Stimulated activated memory B cell treated with anti-CD40 and anti-IgM and Interleukin-4, amounts not matched to agents 10 μg/mL and 1 μg/mL and 100 μg/mL, for 72 hours (primary cell): ENCODE measurements at places on chromosomes 2 and 18.

DNA sequence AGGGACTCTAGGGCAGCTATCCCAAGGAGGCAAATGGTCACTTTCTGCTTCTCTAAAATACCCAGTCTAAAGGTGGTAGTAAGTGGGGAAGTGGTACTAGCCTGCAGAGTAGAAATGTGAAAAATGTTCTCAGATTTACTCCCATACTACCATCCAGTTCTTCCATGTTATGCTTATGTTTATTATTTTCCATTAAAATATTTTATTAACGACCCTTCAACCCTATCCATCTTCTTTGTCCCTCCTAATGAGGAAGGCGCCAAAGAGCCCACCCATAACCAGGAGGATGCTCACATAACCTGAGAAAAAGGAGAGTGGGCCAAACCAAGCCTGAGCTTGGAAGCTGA is 153.5 kb downstream of the ANTXR1 start:
- no peak for ATAC-seq

- ATAC-seq = peak; percentile 51
Measured at GRCh38 chr2:136116813-136117390, 1.0 kb downstream of the CXCR4 start.

GRCh38 chr2:170017860-170018532 is 160.0 kb upstream of the MYO3B start:
- no peak for ATAC-seq

DNA sequence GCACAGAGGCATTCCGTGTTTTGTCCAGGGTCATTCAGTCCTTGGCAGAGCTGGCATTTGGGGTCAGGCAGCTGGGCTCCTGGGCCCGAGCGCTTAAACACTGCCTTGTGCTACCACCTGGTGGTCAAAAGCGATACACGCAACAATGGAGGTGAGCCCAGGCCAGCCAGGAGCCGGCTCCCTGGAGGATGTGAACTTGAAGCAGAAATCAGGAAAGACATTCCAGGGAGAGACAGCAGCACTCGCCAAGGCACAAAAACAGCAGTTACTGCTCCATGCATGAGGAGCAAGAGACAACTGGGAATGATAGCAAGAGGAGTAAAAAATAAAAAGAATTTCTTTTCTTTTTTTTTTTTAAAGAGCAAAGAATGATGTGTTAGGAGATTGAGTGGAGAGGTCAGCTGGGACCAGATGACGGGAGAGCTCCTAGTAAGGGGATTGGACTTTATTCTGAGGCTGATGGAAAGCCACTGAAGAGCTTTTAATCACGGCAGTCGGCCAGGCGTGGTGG is 20.7 kb downstream of the SCYGR8 start:
- ATAC-seq = peak; percentile 75

DNA sequence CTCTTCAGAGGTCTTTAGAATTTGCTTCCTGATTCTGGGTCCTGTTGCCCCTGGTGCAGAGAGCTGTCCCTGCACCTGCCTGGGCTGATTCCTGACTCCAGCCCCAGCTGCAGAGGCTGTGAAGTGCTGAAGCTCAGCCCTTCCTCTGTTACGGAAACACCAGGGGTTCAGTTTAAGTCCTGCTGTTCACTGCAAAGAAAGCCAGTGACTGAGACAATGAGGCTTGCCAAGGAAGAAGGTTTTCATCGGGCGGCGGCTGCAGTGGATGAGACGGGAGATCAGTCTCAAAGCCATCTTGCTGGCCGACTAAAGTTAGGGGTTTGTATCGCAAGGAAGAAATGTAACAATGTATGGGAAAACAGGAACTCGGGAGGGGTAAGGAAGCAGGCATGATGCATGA is 142.4 kb upstream of the ZNF236 start:
- no peak for ATAC-seq

DNA sequence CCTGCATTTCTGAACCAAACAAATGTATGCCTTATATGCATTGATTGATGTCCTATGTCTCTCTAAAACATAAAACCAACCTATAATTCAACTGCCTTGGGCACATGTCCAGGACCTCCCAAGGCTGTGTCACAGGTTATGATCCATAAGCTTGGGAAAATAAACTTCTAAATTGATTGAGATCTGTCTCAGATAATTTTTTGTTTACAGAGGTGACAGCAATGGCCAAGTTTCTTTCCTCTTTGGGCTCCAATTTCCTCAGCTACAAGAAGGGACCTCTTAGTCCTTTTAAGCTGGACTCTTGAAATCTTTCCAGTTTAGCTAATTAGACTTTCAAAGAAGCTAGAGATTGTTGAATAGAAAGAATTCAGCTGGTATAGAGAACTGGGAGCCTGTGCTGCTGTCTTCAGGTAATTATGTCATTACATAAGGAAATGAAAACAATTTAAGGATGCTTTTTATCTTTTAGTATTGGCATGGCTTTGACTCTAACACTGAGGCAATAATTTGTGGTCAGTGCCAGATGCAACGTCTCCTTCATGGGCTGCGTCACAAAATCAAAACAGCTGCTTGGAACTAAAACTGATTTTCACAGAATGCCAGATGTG is 412.1 kb upstream of the TRIB2 start:
- no peak for ATAC-seq

DNA sequence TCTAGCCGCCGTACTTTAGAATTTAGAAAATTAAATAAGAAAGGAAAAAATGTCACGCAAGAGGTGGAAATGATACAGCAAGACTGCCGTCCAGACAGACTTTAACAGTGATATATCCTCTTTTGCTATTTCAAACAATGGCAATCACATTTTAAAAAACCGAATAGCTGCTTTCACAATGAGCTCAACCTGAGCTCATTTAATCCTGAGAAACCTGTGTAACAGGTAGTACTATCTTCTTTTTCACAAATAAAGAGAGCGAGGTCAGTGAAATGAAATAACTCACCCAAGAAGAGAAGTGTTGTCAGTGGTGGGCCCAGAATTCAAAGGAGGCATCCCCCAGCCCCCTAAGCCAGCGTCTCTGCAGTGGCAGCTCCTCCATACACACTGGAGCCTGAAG is 60.7 kb upstream of the DAPL1 start:
- ATAC-seq = no peak

GRCh38 chr18:39863916-39864315 is 2091.1 kb upstream of the PIK3C3 start:
- no peak for ATAC-seq

DNA sequence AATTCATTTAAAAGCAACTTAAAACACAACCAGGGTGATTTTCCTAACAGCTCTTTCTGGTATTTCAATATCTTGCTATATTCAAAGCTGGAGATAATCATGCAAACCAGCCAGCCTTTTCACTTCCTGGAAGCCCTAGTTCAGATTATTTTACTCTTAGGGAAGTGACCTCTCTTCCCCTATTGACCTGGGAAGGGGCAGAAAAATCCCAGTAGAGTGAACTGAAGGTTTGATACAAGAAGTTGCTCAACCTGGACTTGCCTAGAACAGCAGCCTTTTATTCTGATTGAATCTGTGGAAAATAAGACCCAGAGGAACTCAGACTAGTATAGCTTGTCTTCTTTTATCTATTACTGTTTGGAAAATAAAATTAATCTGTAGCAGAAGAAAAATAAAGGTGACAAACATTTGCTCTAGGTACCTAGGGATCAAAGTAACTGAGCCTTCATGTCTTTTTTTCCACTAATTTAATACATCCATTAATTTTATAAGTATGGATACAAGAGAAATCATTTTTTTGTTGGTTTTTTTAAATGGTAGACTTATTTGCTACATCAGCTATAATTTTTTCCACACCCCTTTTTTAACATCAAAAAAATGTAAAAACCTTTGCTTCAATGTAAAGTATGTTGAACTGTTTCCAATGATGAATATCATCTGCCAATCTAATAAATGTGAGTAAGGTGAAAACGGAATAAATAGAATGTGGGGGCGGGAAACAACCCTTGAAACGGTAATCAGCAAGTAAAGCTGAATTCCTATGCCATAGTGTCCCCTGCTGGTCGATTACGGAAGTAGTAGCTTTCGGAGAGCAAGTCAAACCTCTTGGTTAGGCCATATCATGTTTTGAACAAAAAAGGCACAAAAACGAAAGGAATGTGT is 629.9 kb downstream of the NRXN1 start:
- no peak for ATAC-seq

- no peak for ATAC-seq
Measured at GRCh38 chr2:232481322-232482140, 6.1 kb downstream of the ECEL1 start.

GRCh38 chr2:102442967-102443828 is 20.2 kb downstream of the IL18RAP start:
- peak; percentile 68 for ATAC-seq

DNA sequence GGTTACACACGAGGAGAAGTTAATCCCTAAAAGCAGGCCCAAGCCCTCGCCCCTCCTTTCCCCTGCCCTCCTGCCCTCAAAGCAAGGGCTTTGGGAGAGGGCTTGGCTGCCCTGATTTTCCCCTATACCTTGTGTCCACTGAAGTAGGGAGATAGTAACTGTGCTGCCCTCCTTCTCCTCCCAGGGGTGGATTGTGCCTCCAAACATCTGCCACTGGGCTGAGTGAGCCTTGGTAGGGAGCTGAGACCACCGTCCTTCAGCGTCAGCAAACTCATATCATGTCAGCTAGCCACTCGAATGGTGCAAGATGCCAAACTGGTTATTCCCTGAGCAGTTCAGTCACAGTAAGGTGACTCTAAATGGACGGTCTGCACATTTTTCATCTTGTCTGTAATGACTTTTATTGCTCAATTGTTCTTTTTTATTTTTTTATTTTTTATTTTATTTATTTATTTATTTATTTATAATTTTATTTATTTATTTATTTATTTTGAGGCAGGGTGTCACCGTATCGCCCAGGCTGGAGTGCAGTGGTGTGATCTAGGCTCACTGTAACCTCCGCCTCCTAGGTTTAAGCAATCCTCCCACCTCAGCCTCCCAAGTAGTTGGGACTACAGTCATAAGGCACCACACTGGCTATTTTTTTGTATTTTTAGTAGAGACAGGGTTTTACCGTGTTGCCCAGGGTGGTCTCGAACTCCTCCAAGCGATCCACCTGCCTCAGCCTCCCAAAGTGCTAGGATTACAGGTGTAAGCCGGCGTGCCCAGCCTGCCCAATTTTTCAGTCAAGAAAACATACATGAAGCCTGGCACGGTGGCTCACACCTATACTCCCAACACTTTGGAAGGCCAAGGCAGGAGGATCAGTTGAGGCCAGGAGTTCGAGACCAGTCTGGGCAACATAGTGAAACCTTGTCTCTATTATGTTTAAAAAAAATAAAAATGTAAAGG is 8.7 kb downstream of the PCBP1 start:
- no peak for ATAC-seq

DNA sequence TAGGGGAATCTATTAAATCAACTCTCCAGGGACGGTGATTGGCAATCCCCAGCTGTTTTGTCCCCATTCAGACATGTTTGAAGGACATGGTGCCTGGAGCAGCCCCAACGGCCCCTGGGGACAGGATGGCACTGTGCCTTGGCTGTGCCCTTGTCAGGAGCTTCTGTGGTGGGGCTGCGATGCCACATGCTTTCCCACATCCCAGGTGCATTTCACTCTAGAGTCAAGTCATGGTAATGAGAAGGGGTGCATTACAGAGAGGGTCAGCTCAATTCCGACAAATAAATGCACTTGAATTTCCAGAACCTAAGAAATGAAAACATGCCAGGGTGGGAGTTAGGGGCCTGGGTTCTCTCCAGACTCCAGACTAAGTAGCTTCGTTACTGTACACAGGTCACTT is 289.4 kb upstream of the PXDN start:
- ATAC-seq = no peak

DNA sequence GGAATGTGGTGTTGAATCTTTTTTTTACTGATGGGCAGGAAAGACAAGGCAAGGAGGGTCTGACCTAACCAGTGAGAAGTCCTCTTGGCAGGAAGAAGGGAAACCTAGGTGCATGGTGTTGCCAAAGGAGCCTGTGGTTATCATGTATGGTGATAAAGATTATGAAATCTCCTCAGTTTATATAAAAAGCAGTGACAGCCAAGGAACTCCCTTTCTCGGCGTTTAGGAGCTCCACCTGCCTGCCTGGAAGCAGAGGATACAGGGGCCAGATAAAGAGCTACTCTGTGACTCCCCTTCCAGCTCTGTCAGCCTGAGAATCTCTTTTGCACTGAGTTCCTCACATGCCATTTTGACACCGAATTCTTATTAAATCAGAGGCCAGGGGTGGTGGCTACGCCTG is 26.1 kb downstream of the COLEC12 start:
- ATAC-seq = no peak

DNA sequence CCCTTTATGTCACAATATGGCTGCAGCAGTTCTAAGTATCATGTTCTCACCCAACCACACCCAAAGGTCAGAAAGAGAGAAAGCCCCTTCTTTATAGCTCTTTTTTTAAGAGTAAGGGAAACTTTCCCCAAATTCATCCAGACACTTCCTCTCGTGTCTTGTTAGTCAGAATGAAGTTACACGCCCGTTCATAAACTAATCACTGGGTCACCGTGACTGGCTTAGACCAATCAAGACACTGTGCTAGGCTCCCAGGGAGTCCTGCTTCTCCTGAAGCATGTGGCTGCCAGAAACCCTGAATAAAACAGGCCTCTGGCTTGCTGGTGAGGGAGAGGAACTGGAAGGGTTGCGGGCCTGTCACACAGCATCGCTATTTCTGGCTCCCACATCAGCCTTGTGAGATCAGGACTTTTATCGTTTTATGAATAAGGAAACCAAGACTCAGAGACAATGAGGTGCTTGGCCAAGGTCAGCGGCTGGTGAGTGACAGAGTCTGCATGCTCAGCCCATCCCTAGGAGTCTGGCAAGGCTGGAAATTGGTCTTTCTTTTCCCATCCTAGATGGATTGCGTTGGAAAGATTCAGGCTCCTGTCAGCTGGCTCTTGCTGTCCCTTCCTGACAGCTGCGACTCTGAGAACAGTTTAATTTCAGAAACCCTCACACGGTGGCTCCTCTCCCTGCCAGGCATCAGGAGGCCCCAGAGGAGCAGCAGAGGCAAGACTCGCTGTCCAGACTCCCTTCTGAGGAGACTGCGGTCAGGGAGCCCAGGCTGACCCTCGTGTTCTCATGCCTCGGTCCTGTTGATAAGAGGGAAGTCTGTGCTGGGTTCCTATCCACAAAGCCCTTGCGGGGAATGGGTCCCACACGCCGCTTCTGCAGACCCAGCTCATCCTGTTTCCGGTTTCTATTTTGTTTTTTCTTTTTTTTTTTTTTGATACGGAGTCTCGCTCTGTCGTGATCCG is 104.5 kb upstream of the TAF1B start:
- peak; percentile 65 for ATAC-seq

GRCh38 chr18:67143028-67143427 is 373.5 kb downstream of the DSEL start:
- ATAC-seq = no peak

DNA sequence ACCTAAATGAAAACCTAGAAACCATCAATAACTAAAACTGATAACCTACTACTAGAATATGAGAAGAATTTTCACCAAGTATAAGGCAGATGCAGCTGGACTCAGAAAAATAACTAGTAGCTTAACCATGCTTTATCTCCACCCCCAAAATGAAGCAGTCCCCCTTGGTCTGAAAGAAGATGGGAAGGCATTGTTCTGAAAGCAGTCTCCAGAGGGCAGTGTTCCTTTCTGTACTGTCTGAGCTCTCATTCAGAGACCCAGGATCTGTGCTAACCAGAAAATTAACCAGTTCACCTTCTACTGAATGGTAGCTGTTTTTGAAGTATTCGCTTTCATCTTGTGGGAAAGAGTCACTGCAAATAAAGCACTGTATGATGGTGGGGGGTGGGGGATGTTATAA is 273.0 kb downstream of the PDE11A start:
- ATAC-seq = no peak
